Right ventricle myocardium superior (tissue), 1 donor: ENCODE measurements at places on chromosomes 12 and 14. TPM values are rescaled to one million over a fixed set of nuclear protein-coding genes. Genes with fewer than 3 reads are reported as not detected.

Gene GARIN6
- not detected for total RNA-seq

Gene MLH3
- 21.8 TPM for total RNA-seq

DNA sequence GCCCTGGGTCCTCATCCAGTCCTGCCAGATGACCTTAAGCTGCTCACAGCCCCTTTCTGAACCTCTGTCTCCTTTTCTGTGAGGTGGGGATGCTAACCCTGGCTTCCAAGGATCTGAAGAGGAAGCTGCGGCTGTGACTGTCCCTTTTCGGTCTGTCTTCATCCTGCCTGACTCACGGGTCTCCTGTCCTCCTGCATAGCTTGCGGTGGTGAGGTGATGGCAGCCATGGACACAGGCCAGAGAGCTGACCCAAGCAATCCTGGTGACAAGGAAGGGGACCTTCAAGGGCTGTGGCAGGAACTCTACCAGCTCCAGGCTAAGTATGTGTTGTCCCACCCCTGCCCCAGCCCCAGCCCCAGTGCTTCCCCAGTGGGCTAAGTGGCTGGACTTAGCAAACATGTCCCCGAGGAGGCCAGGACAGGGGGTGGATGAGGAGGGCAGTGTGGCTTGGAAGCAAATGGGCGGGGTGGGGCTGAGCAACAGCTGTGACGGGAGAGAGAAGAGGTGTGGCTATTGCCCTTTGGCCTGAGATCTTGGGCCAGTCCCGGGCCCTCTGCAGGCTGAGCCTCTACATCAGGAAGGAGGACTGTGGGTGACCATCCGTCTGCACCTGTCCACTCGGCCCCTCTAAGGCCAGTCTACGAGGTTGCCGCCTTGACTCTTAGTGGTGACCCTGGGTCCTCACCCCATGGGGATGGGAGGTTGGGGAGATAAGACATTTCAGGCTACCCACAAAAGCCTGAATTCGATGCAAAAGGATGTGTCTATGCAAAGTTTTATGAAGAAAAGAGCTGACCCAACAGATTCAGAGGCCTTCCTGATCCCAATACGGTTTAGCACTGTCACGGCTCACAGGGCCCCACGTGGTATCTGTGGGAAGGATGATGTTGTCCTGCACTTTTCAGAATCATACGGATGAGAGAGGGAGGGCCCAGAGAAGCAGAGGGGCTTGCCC, 1.1 kb downstream of the CCDC197 start:
- no peak for DNase-seq

DNA sequence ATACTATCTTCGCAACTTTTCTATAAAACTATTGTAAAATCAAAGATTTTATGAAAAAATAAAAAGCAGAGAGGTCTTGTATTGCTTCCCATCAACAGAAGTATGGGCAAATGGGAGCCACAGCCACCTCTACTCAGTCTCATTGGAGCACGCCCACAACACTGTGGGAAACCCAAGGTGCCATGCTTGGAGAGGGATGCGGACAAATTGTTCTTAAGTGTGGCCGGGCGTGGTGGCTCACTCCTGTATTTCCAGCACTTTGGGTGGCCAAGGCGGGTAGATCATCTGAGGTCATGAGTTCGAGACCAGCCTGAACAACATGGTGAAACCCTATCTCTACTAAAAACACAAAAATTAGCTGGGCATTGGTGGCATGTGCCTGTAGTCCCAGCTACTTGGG, 498.2 kb upstream of the SOX5 start:
- DNase-seq, result no peak

Gene ABHD4
- 19.7 TPM for total RNA-seq
